ENCODE measurements at places on chromosomes 4 and X.

- DNase-seq: no peak
Observed at GRCh38 chr4:3525532-3526430, 6.4 kb downstream of the LRPAP1 start.

GRCh38 chrX:25204182-25204581 is 188.4 kb upstream of the ARX start:
- DNase-seq: no peak

DNA sequence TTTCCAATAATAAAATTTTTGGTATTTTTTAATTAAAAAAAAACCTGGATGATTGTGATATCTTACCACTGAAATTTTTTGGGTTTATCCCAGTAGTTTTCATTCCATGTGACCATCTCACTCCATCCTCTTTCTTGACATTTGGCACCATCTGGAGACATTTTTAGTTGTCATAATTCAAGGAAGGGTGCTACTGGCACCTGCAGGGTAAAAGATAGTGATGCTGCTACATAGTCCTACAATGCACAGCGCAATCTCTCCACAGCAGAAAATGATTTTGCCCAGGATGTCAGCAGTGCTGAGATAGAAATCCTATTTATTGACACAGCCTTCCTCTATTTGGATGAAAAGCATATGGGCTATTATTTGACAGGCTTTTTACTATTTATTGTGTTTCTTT is 79.3 kb downstream of the RBPJ start:
- no peak for DNase-seq

- DNase-seq: no peak
Observed at GRCh38 chr4:18608908-18609533, 587.5 kb upstream of the LCORL start.

DNA sequence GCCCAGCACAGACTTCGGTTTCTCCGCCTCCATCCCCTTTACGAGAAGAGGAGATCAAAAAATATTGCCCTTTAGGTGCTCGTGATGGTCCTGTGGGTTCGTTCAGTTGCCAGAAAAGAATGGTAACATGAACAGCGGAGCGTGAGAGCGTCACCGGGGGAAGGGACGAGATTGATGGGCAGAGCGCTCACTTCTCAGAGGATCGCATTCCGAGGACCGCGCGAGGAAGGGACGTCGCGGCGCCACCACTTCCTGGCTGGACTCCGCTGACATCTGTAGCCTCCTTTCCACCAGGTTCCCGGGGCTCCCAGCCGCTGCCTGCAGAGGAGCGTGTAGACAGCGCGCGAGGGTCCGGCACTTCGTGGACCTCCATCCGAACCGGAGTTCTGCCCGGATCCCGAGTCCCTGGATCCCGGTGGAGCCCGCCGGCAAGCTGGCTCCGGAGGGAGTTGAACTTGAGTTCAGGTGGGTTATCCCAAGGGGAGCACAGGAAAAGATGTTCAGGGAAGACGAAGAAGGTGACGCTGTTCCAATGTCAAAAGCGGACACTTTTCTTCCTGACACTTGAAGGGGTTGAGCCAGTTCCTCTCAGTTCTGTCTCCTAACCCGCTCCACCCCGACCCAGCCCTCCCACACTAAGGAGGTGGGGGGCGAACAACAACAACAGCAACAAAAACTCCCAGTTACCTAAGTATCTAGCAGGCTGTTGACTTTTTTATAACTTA is 484 bp downstream of the GALNTL6 start:
- DNase-seq: no peak

- no peak for DNase-seq
Observed at GRCh38 chr4:100674976-100675375, 157.2 kb upstream of the EMCN start.

GRCh38 chr4:110627977-110628662 is 5.2 kb upstream of the PITX2 start:
- DNase-seq: no peak

DNA sequence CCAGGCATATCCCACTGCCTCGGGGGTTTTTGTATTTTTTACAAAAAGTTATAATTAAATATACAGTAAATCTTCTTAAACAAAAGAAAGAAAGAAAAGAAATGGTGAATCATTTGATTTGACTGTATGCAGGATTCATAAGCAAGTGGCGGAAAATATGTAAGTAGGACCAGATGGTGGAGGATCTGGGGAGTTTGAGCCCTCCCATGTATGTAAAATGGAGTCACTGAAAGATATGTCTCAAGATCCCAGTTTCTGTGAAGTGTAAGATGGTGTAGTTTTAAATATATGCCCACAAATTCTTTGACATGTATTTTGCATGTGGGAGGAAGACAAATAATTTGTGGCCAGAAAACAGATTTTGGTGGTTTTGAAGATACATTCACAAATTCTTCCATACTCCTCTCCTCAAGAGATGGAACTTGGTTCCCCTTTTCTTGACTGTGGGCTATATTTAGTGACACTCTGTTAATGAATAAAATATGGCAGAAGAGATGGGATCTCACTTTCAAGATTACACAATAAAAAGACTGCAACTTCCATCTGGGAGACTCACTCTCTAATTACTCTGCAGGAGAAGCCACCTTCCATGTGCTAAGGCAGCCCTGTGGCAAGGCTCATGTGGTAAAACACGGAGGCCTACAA is 133.6 kb upstream of the S100G start:
- DNase-seq: no peak

DNA sequence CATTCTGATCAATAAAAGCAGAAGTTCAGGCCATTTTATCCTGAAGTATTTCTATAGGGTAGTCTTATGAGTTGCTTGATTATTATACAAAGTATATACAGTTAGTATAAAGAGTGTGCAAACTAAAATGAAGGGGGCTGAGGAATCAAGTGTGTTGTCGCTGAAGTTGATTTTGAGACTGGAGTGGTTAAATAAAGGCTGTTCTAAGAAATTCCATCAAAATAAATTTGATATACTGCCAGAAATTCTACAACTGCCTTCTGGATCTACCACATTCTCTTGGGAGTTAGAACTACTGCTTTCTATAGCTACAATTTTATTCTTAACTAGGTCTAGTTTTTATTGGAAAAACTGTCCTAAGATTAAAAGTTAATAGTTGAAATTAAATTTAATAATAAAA is 12.4 kb downstream of the EDNRA start:
- DNase-seq: no peak

DNA sequence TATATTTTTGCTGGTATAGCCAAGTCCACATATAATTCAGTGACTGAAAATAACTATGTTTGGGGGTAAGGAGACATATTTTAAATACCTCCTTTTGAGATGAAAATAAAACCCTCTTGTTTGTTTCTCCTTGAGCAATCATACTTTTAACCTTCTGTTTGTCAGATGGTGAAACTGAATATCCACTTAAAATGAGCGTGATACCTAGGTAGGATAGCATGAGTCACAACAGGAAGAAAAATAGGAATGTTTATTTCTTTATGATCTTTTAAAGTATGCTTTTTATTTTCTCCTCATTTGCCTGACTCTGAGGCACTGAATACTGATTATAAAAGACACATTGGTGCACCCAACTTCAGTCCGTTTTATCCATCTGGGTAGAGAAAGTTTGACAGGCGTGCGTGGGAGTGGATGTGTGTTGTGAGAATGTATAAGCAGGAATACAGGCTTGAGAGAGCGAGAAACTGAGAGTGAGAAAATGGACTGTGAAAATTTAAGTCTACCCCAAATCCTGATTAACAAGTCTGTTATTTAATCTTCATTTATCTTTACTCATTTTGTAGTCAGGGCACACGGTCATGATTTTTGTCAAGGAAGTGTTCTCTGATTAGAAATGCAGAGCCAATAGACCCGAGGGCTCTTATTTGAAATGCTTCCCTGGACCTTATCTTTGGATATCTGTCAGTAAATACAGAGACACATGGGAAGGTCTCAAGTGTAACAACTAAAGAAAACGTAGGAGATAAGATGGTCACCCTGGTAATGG is 62.1 kb upstream of the ANTXR2 start:
- DNase-seq: no peak

- peak; percentile 34 for DNase-seq
Observed at GRCh38 chrX:23756165-23756564, 13.1 kb upstream of the ACOT9 start.

GRCh38 chrX:18769812-18770573 is 62.5 kb downstream of the PPEF1 start:
- DNase-seq: no peak

DNA sequence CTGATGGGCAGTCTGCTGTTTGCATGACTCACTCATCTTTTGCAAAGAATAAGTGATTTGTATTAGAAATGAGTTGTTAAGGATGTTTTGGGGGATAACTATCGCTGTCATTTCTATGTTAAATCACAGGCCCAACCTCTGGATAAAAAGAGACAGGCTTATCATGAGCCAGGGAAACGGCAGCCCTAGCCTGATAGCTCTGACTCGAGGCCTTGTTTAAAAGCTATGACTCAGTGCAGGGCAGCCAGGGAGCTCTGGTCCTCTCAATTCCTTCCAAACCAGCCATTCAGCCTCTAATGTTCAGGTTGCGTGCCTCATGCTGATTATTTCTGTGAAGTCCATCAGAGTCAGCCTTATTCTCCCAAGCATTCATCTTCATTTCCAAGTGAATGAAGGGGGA is 305.9 kb upstream of the HAND2 start:
- no peak for DNase-seq

- no peak for DNase-seq
Observed at GRCh38 chr4:122469457-122469856, 12.9 kb upstream of the IL2 start.

GRCh38 chr4:165522050-165522449 is 143.2 kb downstream of the CPE start:
- DNase-seq: no peak

- peak; percentile 0 for DNase-seq
Observed at GRCh38 chrX:87517571-87518141, at the start of gene KLHL4. KLHL4 (plus strand) TSS chrX:87517802; CDS start chrX:87517894, 92 bp downstream.

DNA sequence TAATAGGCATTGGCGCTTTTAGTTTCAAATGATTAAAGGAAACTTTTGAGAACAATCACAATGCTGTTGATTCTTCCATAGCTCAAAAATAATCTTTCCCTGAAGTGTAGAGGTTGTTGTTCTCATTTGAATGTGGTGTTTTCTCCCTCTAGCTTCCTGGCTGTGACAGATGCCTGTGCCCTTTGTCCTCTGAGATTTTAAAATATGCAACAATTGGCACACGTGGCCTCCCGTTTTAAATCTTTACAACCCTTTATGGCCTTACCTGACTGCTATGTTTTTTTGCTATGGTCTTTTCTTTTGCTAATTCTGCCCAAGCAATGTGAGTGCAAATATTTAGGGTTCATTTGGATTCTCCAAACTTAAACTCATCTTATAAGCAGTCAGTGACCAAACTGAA is 22.9 kb upstream of the CASK start:
- DNase-seq: no peak

GRCh38 chr4:82889287-82889686 is 1.7 kb downstream of the SEC31A start:
- DNase-seq: no peak

- no peak for DNase-seq
Observed at GRCh38 chr4:128371876-128372275, 84.3 kb upstream of the PGRMC2 start.

DNA sequence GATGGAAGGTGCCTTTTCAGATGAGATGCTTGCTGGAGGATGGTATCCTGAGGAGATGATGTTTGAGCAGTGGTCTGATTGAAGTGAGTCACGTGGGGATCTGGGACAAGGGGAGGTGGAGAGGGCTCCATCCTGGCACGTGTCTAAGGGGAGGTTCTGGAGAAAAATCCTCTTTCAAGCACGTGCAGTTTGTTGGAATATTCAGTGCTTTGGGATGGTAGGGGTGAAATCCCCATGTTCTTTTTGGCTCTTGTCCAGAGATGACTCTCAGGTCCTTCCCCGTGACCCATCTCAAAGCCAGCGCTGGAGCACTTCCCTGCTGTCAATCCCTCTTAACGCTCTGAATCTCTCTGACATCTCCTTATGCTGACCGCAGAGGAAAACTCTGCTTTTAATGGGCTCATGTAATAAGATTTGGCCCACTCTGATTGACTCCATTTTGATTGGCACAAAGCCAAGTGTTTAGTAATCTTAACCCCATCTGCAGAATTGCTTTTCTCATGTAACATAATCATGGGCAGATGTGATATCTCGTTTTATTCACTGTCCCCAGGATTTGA is 10.8 kb upstream of the KLKB1 start:
- DNase-seq: no peak

DNA sequence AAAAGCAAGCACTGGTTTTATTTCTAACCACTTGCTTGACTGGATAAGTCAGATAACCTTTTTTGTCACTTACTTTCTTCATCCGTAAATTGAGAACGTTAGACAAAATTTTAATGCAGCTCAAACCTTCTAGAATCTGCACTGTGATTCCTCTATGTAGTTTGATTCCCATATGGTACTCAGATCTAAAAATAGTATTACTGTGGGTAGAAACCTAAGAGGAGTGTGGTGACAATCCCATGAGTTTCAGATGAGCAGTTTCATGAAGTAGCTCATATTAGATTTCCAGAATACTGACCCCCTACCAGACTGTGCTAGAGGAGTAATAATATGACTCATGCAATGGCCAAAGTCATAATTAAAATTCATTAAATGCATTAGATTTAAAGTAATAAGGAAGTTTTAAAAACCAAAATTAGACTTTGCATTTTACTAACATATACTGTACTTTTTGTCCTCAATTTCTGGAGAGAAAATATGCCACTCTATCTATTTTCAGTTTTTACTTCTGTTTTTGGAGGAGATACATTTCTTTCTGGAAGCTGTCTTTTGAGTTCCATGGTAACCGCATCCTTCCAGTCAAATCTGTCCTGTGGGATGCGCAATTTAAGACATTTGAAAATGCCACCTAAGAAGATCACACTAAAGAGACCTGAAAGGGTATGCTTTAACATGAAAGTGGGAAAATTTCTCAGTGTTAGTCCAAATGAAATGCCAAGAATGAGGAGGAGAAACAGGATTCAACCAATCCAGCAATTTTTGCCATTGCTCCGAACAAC is 64.1 kb upstream of the GPM6A start:
- no peak for DNase-seq

- no peak for DNase-seq
Observed at GRCh38 chr4:101973361-101973760, 182.8 kb downstream of the BANK1 start.

DNA sequence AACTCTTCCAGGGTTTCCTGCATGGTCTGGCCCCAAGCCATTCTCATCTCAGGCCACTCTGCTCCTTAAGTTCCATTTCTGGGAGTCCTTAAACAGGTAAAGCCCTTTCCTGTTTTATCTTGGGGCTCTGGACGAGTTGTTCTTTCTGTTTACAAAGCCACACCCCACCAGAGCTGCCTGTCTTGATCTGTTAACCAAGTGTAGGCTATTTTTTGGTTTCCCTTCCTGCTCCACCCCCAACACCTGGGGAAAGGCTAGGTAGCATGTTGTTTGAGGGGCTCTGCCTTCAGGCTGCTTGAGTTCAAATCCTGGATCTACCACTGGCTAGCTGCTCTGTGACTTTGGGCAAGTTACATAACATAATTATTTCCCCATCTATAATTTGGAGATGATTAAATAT is 40.0 kb downstream of the ERVMER34-1 start:
- no peak for DNase-seq

DNA sequence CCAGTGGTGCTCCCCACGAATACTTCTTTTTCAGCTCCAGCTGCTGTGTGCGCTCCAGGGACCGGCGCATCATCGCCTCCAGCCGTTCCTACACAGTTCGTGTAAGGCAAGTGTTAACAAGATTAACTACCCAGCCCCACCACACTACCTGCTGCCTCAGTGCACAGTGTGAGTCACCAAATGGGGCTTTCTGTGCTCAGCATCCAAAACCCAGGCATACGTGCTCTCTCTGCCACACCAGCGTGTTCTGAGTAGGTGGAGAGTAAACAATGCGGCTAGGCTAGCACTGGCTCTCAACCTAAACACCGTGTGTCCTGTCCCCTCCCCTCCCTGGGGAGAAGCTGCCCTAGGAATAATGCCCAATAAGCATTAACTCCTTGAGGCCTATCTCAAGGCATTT is 60.0 kb downstream of the MAP7D2 start:
- no peak for DNase-seq
